DMS79 (cell line): ENCODE measurements at places on chromosomes 1 and 21.
A peak's percentile ranks its signal among the peaks of the same experiment; 100 is the strongest.

GRCh38 chr1:27372808-27373690 is 1.6 kb downstream of the FCN3 start:
- no peak for DNase-seq

GRCh38 chr1:39129514-39129913 is 75.0 kb upstream of the MACF1 start:
- DNase-seq, result peak; percentile 58

GRCh38 chr1:60423146-60423780 is 349.7 kb upstream of the C1orf87 start:
- DNase-seq, result no peak

DNA sequence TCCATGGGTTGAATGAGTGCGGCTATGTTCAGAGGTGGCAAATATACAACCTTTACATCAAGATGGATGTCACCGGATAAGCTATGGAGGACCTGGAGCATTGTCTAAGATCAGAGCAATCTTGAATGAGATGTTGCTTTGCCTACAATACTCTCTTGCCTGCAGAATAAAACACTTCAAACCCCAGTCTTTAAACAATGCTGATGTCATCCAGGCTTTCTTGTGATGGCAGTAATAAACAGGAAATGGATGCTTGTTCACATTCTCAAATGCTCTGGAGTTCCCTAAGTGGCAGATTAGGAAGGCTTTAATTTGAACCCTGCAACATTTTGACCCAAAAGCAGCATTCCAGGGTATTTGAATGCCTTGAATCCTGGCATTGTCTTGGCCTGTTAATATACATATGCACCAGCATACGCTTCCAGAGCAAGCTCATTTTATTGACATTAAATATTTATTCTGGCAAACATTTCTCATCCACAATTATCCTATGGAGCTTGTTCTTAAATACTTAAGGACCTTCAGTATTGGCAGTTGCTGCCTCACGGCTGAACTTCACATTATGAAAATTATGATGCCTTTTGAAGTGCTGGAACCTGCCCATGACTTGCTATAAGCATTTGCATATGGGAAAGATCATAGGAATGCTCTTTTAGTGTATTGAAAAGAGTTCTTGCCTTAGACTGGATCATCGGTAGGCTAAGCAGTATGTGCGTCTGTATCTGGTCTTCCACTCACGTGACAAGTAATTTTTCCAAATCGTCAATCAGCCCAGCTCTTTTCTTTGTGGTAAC is 422.7 kb downstream of the SIPA1L2 start:
- no peak for DNase-seq

DNA sequence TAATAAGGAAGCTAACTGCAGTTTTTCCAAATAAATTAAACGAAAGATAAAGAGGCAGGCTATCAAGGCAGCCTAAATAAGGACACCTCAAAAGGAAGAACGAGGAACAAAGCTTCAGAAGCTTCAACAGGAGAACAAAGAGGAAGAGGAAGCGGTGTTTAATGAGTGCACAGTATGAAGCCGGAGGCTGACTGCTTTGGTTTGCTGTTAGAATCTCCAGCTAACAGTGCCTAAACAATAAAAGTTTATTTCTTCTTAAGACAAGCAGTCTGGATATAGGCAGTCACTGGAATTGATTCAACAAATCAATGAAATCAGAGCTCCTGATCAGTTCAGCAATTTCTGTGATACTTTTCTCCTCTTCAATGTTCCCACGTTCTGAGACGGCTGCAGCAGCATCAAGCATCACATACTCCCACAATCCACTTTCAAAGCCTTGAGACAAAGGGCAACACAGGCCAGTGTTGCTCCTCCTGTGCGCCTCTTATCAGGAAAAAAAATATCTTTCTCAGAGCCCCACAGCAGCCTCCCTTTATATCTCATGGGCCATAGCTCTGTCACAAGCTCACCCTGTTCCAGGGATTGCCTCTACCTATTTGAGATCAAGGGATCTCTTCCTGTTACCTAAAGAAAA is 365.6 kb upstream of the ST6GALNAC5 start:
- DNase-seq, result no peak

DNA sequence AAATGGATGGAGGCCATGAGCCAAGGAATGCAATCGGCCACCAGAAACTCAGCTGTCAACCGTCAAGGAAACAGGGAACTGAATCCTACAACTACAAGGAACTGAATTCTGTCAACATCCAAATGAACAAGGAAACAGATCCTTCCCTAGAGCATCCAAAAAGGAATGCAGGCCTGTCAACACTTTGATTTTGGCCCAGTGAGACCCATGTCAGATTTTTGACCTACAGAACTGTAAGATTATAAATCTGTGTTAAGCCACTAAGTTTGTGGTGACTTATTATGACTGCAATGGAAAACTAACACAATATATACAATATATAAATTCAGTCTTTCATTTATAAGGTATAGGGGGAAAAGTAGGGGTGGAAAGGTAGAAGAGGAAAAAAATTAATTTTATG is 55.3 kb downstream of the SHCBP1L start:
- no peak for DNase-seq
